ENCODE measurements at places on chromosomes 11 and 22. TPM values are rescaled to one million over a fixed set of nuclear protein-coding genes. Genes with fewer than 3 reads are reported as not detected.

OPCML gene
- total RNA-seq, result not detected

C22orf15 gene
- not detected for total RNA-seq

MMP11 gene
- total RNA-seq, result not detected

HBB gene
- not detected for total RNA-seq

BACE1 gene
- 2.3 TPM for total RNA-seq

CEP126 gene
- total RNA-seq, result 0.07 TPM

RAPSN gene
- total RNA-seq, result not detected

GRCh38 chr11:96207459-96208449 lies 135.2 kb downstream of the MAML2 start:
- DNase-seq, result no peak

DNA sequence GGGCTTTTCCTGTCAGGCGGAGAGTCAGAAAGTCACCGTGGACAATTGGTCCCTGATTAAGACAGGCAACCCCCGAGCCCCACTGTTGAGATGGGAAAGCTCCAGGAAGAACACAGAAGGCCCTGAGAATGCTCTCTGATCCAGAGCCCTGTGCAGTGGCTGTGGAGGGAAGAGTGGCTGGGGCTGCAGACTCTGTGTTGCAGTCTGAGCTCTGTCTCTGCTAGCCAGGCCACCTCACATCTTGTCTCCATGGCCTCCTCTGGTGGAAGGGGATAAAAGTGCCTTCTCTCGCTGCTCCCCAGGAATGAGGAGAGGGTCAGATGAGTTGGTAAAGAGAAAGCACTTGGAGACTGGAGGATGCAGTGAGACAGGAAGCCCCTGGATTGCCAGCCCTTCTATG lies 141.2 kb downstream of the CEP164 start:
- DNase-seq, result no peak

DNA sequence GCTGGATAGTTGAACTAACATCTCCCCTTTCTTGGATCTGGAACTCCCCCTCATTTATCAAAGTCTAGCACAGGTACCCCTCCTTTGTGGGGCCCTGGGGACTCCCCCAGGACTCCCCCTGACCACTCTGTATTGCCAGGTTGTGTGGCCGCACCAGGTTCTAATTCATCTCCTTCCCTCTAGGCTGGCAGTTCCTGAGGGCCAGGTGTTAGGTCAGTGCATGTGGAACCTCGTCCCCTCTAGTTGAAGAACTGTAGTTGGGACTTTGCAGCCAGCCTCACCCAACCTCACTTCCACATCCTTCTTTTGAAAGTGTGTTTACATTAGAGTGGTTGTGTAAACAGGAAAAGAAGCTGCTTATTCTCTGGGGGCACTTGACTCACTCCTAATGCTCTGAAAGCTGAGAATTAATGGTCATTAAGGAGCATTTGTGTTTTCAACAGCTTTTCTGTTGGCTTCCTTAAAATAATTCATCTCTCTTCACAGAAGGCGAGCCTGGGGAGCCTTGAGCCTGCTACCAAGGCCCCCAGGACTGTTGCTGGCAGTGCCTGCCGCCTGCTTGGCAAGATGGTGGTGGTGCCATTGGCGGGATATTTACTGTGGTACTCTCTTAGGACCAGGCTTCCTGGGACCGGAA lies 11.8 kb downstream of the UPB1 start:
- no peak for DNase-seq

- no peak for DNase-seq
Observed at GRCh38 chr11:36002196-36002595, 58.3 kb downstream of the LDLRAD3 start.

- no peak for DNase-seq
Observed at GRCh38 chr11:46697303-46697702, 3.1 kb downstream of the ARHGAP1 start.

GRCh38 chr22:29215012-29215860 lies 9.5 kb downstream of the EMID1 start:
- DNase-seq, result no peak

DNA sequence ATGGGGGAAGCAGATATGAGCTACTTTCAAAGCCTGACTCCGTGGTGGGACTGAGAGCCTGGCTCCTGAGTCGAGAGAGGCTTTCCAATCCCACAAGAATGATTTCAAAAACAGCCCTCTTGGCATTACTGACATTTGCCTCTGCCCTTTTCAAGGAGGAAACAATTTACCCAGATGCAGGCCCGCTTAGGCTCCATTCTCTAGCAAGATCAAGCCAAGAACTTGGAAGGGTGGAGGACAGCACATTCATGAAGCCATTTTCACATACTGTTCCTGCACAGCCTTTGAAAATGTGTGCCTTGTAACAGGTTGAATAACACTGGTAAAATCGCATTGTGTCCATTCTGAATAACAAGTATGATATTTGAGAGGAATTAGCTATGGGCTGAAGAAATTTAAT lies 58.2 kb upstream of the EED start:
- no peak for DNase-seq

DNA sequence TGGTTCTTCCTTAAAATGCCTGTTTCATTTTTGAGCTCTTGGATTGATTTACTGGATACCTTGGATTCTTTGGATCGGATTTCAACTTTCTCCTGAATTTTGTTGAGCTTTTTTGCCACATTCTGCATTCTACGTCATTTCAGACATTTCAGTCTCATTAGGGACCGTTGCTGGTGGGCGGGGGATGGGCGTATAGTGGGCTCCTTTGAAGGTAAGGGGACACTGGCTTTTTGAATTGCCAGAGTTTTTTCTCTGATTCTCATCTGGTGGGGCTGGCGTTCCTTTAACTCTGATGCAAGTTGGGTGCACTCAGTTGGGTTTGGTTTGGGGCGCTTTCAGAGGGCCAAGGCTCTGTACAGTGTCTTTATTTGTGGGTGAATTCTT lies 216.5 kb downstream of the DYNC2H1 start:
- DNase-seq, result no peak

- DNase-seq, result no peak
Observed at GRCh38 chr11:35594680-35595079, 23.6 kb upstream of the FJX1 start.

DNA sequence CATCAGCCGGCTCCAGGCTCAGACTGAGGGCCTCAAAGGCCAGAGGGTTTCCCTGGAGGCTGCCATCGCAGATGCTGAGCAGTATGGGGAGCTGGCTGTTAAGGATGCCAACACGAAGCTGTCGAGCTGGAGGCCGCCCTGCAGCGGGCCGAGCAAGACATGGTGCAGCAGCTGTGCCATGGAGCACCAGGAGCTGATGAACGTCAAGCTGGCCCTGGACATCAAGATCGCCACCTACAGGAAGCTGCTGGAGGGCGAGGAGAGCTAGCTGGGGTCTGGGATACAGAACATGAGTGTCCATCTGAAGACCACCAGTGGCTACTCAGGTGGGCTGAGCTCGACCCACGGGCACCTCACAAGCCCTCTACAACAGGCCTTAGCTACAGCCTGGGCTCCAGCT lies 4.0 kb upstream of the SCUBE2 start:
- no peak for DNase-seq

GRCh38 chr11:35623621-35624168 lies 5.4 kb downstream of the FJX1 start:
- no peak for DNase-seq

GRCh38 chr11:105910095-105910715 lies 111.8 kb downstream of the MSANTD4 start:
- no peak for DNase-seq
